ENCODE measurements at places on chromosomes 3 and 15.

GRCh38 chr3:30140356-30141075 lies 465.9 kb upstream of the TGFBR2 start:
- DNase-seq = no peak

- no peak for DNase-seq
Measured at GRCh38 chr3:183485585-183485984, 57.2 kb upstream of the MCF2L2 start.

- no peak for DNase-seq
Measured at GRCh38 chr3:140316868-140317400, 360.9 kb upstream of the TRIM42 start.

GRCh38 chr3:187197335-187197649 lies at the start of gene RTP1:
TSS of gene RTP1 (plus strand) at chr3:187197486. CDS start at chr3:187197516, 30 bp downstream.
- DNase-seq = no peak

DNA sequence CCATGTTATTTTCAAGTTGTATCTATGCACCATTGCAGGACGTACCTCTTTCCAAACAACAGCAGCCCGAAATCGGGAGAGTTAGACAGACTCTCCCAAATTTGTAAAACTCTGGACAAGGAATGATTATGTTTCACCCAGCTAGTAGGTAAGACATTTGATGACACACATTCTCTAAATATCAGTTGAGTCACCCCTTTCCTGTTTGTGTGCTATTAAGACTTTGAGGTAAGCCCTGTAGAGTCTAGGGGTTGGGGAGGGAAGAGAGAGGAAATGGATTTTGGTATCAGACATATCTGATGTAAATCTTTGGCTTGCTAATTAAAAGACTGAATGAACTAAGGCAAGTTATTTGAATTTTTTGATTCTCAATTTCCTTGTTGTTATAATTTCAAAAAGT lies 999.0 kb downstream of the TUSC7 start:
- DNase-seq = no peak

Measured in CD4-positive, alpha-beta T cell treated with Interleukin-6 for 4 hours (primary cell).